Common myeloid progenitor, CD34-positive (primary cell): ENCODE measurements at places on chromosomes 12 and 14.

DNA sequence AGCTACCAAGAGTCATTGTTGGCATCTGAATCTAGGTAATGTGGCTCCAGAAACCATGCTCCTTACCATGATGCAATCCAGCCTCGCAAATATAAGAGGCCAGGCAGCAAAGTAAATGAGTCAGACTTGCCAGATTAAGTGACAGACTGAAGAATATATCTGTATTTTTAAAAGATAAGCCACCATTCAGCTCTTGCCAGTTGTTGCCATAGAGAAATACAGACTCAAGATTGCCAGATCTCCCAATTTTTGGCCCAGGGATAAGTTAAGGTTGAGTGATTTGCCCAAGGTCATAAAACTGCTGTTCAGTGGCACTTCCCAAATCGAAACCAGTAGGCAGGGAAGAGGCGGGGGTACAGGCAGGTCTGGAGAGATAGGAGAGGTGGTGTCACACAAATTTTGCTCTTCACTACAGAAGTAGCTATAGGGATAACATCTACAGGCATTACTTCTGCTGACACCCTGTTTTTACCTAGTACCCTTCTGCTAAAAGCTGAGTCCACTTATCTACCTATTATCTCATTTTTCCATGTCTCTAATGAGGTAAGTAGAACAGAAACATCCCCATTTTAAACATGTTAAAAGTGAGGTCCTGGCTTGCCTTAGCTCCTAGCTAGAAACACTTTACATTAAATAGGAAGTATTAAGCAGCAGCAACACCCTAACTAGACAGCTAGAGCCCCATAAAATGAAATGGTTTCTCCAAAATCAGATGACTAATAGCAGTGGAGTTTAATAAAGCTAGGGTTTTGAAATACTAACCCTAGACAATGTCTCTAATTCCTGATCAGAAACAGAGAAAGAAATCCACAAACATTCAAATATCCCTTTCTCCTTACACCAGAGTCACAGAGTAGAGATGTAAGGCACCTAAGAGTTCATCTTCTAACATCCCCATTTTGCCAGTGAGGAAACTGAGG, 19.5 kb downstream of the DCAF5 start:
- peak; percentile 22 for DNase-seq

DNA sequence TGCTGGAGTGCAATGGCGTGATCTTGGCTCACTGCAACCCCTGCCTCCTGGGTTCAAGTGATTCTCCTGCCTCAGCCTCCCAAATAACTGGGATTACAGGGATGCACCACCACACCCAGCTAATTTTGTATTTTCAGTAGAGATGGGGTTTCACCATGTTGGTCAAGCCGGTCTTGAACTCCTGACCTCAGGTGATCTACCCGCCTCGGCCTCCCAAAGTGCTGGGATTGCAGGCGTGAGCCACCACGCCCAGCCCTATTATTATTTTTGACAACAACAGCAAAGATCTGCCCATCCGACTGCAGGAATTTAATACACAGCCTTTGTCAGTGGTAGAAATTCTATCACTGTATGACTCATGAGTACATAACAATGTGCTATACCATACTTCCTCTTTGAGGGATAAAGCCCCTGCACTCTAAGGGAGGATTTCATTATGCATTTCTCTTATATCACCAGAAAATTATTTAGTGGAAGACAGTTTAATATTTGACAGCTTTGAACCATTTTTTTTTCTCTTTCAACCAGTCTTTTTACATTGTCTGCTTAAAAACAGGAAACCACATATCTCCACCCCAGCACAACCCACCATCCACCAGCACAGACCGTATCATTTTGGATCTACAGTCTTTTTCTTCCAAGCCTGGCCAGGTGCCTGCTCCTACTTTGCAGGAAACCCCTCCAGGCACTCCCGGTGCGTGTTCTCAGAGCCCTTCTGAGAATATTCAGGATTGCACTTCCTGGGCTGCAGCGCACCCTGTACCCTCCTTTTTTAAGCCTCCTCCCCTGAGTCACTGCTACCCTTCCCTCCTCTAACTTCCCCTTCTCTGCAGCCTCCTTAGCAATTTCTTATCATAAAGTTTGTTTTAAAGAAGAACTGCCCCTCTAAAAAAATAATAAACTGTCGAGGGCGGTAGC, 594 bp downstream of the ARHGDIB start:
- DNase-seq = peak; percentile 94

DNA sequence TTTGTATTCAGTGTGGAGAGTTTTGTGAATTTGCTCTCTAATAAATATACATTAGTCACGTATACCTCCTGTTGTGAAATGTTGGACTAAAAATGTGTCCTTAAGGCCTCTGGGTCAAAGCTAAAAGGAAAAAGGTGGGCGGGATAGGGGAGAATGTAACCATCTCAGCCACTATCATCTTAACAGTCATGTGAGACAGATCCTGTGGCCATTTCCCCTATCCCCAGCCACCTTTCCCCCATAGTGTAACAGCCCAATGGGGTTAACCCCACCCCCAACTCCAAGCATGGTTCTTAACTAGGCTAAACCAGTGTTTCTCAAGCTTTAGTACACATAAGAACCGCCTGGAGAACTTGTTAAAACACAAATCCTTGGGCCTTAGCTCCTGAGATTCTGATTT, 6.5 kb upstream of the ITPR2 start:
- DNase-seq = no peak

GRCh38 chr14:101654051-101654450, 92.8 kb downstream of the DIO3 start:
- DNase-seq = no peak

DNA sequence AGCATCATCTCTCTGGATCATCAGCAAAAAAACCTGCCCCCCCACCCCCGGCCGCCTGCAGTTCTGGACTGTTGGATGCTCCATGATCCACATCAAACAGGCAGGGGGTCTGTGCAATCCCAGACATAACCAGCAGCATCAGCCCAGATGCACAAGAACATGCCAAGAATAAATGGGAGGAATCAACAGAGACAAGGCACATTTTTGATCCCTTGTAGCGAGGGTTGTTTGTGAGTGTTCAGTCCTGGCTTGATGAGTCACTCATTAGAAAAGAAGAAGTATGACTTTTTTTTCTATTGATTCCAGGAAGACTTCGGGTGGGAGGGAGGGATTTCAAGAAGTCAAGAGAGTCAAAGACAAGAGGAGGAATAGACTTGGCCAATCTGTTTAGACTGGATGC, 244.2 kb downstream of the KSR2 start:
- peak; percentile 2 for DNase-seq

DNA sequence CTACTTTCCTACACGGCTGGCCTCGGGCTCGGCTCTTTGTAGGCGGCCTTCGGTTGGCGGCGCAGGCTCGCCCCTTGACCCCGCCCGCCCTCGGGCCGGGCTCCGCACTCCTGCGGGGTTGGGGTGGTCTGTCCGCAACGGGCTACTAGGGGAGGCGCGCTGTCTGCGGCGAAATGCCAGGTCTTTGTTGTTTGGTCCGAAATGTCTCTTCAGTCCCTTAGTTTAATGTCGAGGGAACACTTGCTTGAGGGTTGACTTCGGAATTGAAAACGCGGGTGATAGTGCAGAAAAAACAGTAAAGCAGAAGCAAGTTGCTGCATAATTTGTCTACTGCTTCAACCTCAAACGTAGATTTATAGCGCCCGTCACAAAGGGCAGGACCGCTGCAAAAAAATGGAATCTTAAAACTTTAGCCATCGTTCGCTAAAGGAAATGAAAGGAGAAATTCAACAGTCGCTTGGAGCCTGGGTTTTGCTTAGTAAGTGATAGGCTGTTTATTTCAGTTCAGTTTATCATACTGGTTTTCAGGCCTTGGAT, 390 bp downstream of the JKAMP start:
- DNase-seq = peak; percentile 85
